ENCODE measurements at places on chromosomes 2 and 18. TPM values are rescaled to one million over a fixed set of nuclear protein-coding genes. Genes with fewer than 3 reads are reported as not detected.

Gene M1AP
- 0.79 TPM for total RNA-seq

Gene APLF
- total RNA-seq = 6.1 TPM

Gene MOGAT1
- total RNA-seq = 0.42 TPM

DNA sequence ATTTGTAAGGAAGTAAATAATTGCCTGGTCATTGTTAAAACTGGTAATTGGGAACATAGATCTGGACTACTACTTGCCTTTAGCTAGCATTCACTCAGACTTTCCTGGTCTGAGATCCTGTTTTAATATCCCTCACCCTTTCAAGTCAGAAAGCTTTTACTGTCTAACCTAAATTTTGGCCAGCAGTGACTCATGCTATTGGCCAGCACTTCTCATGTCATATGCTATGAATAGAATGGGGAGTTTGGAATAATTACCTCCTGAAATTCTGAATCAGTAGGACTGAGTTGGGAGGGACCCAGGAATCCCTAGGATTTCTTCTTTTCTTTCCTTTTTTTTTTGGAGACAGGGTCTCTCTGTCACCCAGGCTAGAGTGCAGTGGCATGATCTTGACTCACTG is 19.3 kb downstream of the STK36 start:
- peaks cover 13% of the 10 kb centered on the region for H3K4me1 ChIP-seq
- H3K27me3 ChIP-seq = no peaks in the 10 kb centered on the region
- H3K4me3 ChIP-seq = no peak overlapping the region
- no peaks in the 10 kb centered on the region for H3K36me3 ChIP-seq
- no peak for DNase-seq

- DNase-seq = no peak
- H3K4me1 ChIP-seq = no peaks in the 10 kb centered on the region
- H3K27ac ChIP-seq = peak overlapping the region; percentile 74
- no peaks in the 10 kb centered on the region for H3K36me3 ChIP-seq
- H3K27me3 ChIP-seq = no peaks in the 10 kb centered on the region
- H3K4me3 ChIP-seq = no peak overlapping the region
These were observed 144.5 kb upstream of the TCF4 start for GRCh38 chr18:55732227-55733106.

Gene CD207
- not detected for total RNA-seq

- no peaks in the 10 kb centered on the region for H3K4me1 ChIP-seq
- H3K4me3 ChIP-seq = no peak overlapping the region
- H3K36me3 ChIP-seq = no peaks in the 10 kb centered on the region
These were observed 28.4 kb downstream of the TGIF1 start for GRCh38 chr18:3478262-3478978.

DNA sequence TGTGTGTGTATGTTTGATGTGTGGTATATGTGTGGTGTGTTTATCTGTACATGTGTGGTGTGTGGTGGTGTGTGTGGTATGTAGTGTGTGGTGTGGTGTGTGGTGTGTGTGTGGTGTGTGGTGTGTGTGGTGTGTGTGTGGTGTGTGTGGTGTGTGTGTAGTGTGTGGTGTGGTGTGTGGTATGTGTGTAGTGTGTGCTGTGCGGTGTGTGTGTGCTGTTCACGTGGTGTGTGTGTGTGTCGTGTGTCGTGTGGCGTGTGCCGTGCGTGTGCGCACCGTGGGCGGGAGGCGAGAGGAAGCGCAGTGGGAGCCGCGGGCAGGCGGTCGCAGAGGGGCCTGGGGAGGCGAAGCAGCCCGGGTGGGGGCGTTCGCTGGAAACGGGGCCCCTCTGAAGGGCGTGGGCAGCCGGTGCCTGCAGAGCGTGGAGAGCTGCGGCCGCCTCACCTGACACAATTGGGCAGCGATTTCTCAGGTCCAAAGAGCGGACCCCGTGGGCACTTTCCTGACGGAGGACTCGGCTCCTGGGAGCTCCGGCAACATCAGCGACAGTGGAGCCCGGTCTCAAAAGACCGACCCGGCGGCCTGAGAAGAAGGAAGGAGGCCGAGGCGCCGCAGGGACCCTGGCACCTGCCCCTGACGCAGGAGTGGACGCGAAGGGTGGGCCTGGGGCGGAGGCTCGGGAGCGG is 741.1 kb upstream of the SALL3 start:
- no peak for DNase-seq
- H3K36me3 ChIP-seq = no peaks in the 10 kb centered on the region
- H3K4me3 ChIP-seq = no peak overlapping the region
- peaks cover 6% of the 10 kb centered on the region for H3K4me1 ChIP-seq
- H3K27me3 ChIP-seq = no peaks in the 10 kb centered on the region
- no peak overlapping the region for H3K27ac ChIP-seq

DNA sequence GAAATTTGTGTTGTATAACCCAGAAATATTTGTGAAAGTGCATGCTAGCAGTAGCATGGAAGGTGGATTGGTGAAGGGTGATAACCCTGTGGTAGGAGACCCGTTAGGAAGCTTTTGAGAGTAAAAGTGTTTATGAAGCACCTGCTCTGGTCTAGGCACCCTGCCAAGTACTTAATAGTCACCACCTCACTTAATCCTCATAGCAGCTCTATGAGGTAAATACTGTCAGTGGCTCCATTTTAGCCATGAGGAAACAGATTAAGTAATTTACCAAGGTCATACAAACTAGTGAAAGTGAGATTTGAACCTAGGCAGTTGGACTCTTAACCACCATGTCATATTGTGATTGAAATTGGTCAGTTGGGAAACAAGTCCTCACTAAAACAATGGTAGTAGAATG is 66.8 kb downstream of the TET3 start:
- no peak overlapping the region for H3K27ac ChIP-seq
- no peaks in the 10 kb centered on the region for H3K27me3 ChIP-seq
- DNase-seq = no peak
- no peak overlapping the region for H3K4me3 ChIP-seq

DNA sequence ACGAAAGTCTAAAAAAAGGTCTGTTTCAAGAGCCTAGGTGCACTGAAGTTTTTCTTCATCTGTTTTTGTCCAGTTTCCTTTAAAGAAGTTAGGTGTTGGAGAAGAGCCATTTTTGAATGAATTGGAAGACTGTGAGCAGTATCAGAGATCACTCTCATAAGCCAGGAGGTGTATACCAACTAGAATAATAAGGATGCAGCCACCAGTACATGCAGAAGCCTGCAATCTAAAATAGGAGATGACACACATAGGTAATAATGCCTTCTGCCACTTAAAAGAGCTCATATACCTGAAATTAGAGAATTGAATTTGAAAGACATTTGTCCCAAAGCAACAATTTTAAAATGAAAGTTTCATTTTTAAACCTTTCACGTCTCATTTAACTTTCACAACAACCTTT is 81.7 kb downstream of the RBMS1 start:
- no peak overlapping the region for H3K4me3 ChIP-seq
- H3K27me3 ChIP-seq = no peaks in the 10 kb centered on the region
- peak overlapping the region; percentile 57 for H3K27ac ChIP-seq
- no peak for DNase-seq

Gene C2orf72
- 0.20 TPM for total RNA-seq

Gene CNDP1
- total RNA-seq = not detected

DNA sequence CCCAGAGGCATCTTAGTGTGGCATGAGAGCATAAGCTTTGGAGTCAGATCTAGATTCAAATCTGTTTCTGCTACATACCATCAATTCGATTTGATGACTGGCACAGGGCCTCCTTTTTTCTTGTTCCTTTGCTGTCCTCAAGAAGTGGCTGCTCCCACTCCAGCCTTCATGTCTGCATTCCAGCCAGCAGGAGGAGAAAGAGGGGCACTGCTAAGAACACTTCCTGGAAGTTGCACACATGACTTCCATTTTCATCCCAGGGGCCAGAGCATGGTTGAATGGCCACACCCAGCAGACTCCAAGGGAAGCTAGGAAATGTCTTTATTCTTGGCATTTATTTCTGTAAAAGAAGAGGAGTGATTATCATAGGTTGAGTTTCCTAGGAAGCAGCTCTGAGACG is 50.4 kb downstream of the EML6 start:
- H3K27ac ChIP-seq = no peak overlapping the region
- no peaks in the 10 kb centered on the region for H3K4me1 ChIP-seq
- H3K36me3 ChIP-seq = no peaks in the 10 kb centered on the region
- no peaks in the 10 kb centered on the region for H3K27me3 ChIP-seq
- H3K4me3 ChIP-seq = no peak overlapping the region
- DNase-seq = no peak

- H3K36me3 ChIP-seq = no peaks in the 10 kb centered on the region
- peak; percentile 23 for DNase-seq
- no peaks in the 10 kb centered on the region for H3K27me3 ChIP-seq
- no peak overlapping the region for H3K4me3 ChIP-seq
- H3K4me1 ChIP-seq = peaks cover 7% of the 10 kb centered on the region
These were observed 82.0 kb downstream of the SMAD7 start for GRCh38 chr18:48868468-48869466.

Gene ZNF521
- total RNA-seq = 15.2 TPM

Gene FBXO36
- total RNA-seq = 0.77 TPM

- no peak overlapping the region for H3K27ac ChIP-seq
- no peak for DNase-seq
- no peaks in the 10 kb centered on the region for H3K36me3 ChIP-seq
- no peaks in the 10 kb centered on the region for H3K4me1 ChIP-seq
- H3K4me3 ChIP-seq = no peak overlapping the region
- H3K27me3 ChIP-seq = peaks cover 4% of the 10 kb centered on the region
These were observed 129.5 kb downstream of the ICOS start for GRCh38 chr2:204066051-204066450.

- no peak overlapping the region for H3K27ac ChIP-seq
- no peaks in the 10 kb centered on the region for H3K4me1 ChIP-seq
- peaks cover 11% of the 10 kb centered on the region for H3K36me3 ChIP-seq
- DNase-seq = no peak
- H3K27me3 ChIP-seq = peaks cover 19% of the 10 kb centered on the region
These were observed 1.0 kb downstream of the IMPACT start for GRCh38 chr18:24427484-24427883.

DNA sequence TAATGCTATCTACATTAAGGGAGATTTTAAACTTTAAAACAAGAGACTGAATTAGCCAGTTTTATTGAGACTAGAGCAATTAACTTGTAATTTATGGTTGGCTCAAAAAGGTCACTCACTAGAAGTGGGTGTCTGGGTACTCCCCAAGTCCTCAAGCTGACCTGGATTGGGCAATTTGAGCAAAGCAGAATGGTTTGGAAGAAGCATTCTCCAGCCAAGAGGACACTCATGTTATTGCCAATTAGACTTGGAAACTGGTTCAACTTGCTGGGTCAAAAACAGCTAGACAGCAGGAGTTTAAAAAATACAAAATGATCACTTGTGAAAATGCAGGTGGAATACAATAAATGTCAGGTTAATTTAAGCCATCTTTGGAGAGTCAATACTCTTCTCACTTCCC is 29.5 kb upstream of the MYO1B start:
- H3K4me3 ChIP-seq = no peak overlapping the region
- H3K27me3 ChIP-seq = no peaks in the 10 kb centered on the region
- no peak for DNase-seq
- peaks cover 10% of the 10 kb centered on the region for H3K4me1 ChIP-seq
- no peak overlapping the region for H3K27ac ChIP-seq
- no peaks in the 10 kb centered on the region for H3K36me3 ChIP-seq

Gene COLEC12
- total RNA-seq = 26.2 TPM

- H3K36me3 ChIP-seq = no peaks in the 10 kb centered on the region
- no peaks in the 10 kb centered on the region for H3K4me1 ChIP-seq
- no peak overlapping the region for H3K4me3 ChIP-seq
- no peaks in the 10 kb centered on the region for H3K27me3 ChIP-seq
- no peak overlapping the region for H3K27ac ChIP-seq
These were observed 122.6 kb upstream of the OTX1 start for GRCh38 chr2:62928015-62928414.

DNA sequence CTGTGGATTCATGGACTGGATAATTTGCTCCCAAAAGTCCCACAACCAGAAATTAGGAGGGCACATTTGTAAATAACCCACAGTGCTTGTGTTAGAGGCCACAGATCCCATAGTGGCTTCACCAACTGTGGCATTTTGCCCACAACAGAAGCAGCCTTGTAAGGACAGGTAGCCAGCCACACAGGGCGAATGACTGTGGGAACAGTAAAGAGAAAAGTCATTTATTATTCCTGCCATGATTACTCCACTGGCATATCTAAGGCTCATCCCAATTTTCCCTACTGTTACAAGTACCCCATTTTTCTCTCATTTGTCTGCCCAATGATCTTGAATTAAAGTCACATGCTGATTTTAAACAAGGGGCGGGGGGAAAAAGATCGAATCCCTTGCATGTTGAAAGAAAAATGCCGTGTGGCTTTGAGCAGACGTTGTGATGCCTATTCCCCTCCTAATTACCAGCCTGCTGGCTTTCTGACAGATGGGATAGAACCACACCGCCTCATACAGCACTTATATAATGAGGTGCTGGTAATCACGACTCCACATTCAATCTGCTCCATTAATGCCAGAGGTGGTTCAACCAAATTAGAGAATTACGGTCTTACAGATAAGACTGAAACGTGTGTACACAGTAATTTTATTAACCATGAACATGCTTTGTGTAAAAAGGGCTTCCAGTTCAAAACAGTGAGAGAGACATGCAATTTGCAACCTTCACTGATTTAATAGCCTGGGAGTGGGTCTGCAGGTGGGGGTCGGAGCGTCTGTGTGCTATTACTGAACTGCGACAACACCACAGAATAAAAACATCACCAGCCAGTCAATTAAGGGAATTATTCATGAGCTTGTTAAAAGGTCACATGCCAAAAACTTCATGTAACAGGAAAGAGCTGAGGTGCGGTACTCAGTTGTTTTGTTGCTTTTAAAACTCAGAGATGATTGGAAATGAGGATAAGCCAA is 196.0 kb downstream of the TMEM163 start:
- no peaks in the 10 kb centered on the region for H3K27me3 ChIP-seq
- no peak overlapping the region for H3K4me3 ChIP-seq
- no peaks in the 10 kb centered on the region for H3K4me1 ChIP-seq
- DNase-seq = no peak

GRCh38 chr2:8021921-8022320 is 659.9 kb upstream of the ID2 start:
- no peaks in the 10 kb centered on the region for H3K36me3 ChIP-seq
- no peak for DNase-seq
- no peak overlapping the region for H3K4me3 ChIP-seq
- H3K27me3 ChIP-seq = no peaks in the 10 kb centered on the region

Gene AQP12A
- total RNA-seq = not detected

DNA sequence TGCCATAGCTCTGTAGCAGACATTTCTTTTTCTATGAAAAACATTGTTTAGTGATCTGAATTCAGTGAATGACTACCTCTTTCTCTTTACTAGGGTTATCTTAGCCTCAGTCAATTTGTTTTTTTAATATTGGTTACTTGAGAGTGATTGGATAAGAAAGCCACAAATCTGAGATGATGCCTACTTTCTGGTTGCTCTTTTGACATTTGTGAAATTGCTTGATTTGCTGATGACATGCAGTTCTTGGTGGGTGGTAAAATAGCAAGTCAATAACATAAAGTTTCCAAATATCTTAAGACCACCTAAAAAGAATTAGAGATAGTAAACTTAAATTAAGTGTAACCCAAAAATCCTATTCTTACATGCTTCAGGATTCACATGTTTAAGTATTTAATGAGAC is 199.5 kb upstream of the STON1 start:
- no peaks in the 10 kb centered on the region for H3K27me3 ChIP-seq
- H3K4me1 ChIP-seq = peaks cover 26% of the 10 kb centered on the region
- no peak overlapping the region for H3K27ac ChIP-seq
- no peak for DNase-seq

DNA sequence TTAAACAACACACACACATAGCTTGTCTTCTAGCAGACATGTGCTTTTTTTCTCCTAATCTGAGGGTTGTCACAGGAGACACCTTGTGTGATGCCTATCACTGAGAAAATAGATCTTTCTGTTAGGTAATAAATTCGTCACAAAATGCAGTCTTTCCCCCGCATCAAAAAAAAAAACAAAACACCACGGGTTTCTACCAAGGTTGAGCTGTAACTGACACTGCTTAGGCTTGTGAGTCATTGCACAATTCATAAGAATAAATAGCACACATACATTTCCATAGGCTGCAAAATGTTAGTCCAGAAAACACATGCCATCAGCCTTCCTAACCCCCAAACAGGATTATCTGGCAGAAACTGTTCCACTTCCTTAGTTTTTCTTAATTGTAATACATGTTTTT is 6.5 kb downstream of the TMEM163 start:
- H3K4me1 ChIP-seq = no peaks in the 10 kb centered on the region
- no peak for DNase-seq
- peaks cover 53% of the 10 kb centered on the region for H3K27me3 ChIP-seq
